Activated CD4-positive, alpha-beta memory T cell treated with anti-CD3 and anti-CD28 coated beads, Interleukin-2, amount 10 ng/mL, durations not matched to agents 7 days and 5 days (primary cell): ENCODE measurements at places on chromosomes 2 and 18. TPM values are rescaled to one million over a fixed set of nuclear protein-coding genes. Genes with fewer than 3 reads are reported as not detected.

DNA sequence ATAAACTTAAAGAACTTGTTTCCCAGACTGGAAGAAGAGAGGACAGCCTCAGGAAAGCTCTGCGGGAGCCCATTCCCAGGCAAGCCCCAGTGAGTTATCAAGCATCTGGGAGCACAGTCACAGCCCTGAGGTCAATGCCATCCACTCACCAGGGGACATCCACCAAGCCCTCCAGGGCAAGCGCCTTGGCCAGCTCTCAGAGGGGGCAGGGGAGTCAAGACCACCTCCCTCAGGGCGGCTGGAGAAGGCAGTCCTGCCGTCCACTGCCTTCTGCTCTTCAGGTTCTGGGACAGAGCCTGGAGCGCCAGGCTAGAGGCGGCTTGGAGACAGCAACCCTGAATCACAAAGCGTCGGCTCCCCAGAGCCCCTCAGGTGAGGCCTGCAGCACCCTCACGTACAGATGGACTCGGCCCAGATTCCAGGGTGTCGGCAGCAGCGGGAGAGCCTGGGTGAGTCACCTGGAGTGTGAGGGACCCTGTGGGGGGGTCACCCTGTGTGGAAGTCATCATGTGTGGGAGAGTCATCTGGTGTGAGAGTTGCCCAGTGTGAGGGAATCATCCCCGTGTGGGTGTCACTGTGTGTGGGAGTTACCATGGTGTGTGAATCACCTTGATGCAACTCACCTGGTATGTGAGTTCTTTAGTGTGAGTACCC, 100.9 kb upstream of the TEX51 start:
- no peak overlapping the region for H3K4me3 ChIP-seq
- H3K36me3 ChIP-seq: no peaks in the 10 kb centered on the region
- H3K27ac ChIP-seq: no peak overlapping the region
- no peaks in the 10 kb centered on the region for H3K4me1 ChIP-seq
- no peak for DNase-seq

GRCh38 chr2:59249441-59250306, 1008.5 kb upstream of the FANCL start:
- H3K27ac ChIP-seq: no peak overlapping the region
- DNase-seq: no peak
- H3K27me3 ChIP-seq: no peaks in the 10 kb centered on the region
- H3K4me1 ChIP-seq: no peaks in the 10 kb centered on the region
- H3K36me3 ChIP-seq: no peaks in the 10 kb centered on the region

GRCh38 chr2:195498176-195498575, 158.8 kb upstream of the SLC39A10 start:
- peaks cover 23% of the 10 kb centered on the region for H3K36me3 ChIP-seq
- peak; percentile 55 for DNase-seq
- peaks cover 25% of the 10 kb centered on the region for H3K4me1 ChIP-seq
- H3K27me3 ChIP-seq: no peaks in the 10 kb centered on the region
- no peak overlapping the region for H3K27ac ChIP-seq

DNA sequence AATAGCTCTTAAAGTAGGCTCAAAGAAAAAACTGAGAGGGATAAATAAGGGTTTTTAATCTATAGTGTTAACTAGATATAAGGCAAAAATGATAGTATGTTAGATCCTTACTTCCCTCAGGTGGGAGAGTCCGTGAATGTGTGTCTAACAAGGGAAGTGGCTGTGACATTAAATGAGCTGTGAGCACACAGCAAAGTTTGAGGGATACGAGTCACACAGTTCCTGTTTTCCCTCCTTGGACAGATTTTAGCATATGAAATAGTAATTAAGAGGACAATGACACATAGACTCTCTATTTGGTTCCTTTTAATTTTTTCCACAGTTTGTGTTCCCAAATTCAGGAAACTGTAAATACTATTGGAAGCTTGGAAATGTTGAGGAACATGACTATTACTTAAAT, 148.4 kb upstream of the CAVIN2 start:
- H3K4me1 ChIP-seq: no peaks in the 10 kb centered on the region
- H3K4me3 ChIP-seq: no peak overlapping the region
- H3K36me3 ChIP-seq: no peaks in the 10 kb centered on the region
- peaks cover 14% of the 10 kb centered on the region for H3K27me3 ChIP-seq
- DNase-seq: no peak

- DNase-seq: no peak
- H3K4me3 ChIP-seq: no peak overlapping the region
- no peaks in the 10 kb centered on the region for H3K27me3 ChIP-seq
- peaks cover 48% of the 10 kb centered on the region for H3K4me1 ChIP-seq
Observed at GRCh38 chr2:74576863-74577229, 22.3 kb downstream of the DOK1 start.

GRCh38 chr2:86038291-86039081, 67.2 kb downstream of the POLR1A start:
- peaks cover 80% of the 10 kb centered on the region for H3K4me1 ChIP-seq
- DNase-seq: peak; percentile 87
- H3K36me3 ChIP-seq: peaks cover 45% of the 10 kb centered on the region
- H3K4me3 ChIP-seq: peak overlapping the region; percentile 54
- H3K27ac ChIP-seq: peak overlapping the region; percentile 99
- H3K27me3 ChIP-seq: no peaks in the 10 kb centered on the region

- H3K4me1 ChIP-seq: peaks cover 85% of the 10 kb centered on the region
- H3K36me3 ChIP-seq: peaks cover 26% of the 10 kb centered on the region
- H3K4me3 ChIP-seq: peak overlapping the region; percentile 73
- H3K27me3 ChIP-seq: no peaks in the 10 kb centered on the region
- no peak for DNase-seq
- peak overlapping the region; percentile 99 for H3K27ac ChIP-seq
Observed at GRCh38 chr18:2961821-2962220, 51.1 kb downstream of the LPIN2 start.

DNA sequence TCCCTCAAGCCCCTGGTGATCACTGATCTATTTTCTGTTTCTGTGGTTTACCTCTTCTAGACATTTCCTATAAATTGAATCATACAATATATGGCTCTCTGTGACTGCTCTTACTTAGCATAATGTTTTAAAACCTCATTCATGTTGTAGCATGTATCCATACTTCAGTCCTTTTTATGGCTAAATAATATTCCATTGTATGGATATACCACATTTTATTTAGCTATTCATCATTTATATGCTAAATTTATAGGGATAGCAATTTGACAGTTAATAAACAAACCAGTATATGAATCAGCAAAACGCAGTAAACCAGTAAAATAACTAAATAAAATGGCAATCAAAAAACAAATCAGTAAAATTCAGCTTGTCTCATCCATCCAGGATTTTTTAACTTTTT, 286.1 kb upstream of the HNRNPA3 start:
- peaks cover 2% of the 10 kb centered on the region for H3K27me3 ChIP-seq
- no peak overlapping the region for H3K4me3 ChIP-seq
- H3K4me1 ChIP-seq: peaks cover 8% of the 10 kb centered on the region
- peaks cover 6% of the 10 kb centered on the region for H3K36me3 ChIP-seq
- H3K27ac ChIP-seq: no peak overlapping the region

DNA sequence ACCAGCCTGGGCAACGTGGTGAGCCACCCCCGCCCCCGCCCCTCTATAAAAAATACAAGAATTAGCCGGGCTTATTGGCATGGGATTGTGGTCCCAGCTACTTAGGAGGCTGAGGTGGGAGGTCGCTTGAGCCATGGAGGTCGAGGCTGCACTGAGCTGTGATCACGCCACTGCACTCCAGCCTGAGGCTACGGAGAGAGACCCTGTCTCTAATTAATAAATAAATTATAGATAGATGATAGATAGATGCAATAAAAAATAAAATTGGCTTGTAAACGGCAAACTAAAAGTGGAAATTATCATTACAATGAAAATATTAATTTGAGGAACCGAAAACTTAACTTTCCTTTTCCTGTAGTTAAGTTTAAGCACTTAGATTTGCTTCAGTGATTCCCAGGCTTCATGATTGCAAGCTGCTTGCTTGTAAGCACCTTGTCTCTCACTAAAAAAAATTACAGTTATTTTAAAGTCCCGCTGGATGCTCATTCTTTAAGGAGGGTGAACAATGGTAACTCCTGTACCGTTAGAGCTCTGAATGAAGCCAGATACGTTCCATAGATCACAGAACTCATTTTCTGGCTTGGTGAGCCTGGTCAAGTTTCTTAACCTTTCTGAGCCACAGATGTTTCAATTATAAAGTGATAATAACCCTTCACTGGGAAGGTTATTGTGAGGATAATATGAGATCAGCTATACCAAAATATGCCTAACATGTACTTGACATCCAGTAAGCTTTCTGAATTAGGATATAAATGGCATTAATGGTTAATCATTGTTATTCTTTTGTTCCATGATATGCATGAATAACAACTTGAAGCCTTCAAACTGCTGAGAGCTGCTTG, 9.3 kb upstream of the NARS1 start:
- peaks cover 12% of the 10 kb centered on the region for H3K36me3 ChIP-seq
- H3K27ac ChIP-seq: peak overlapping the region; percentile 88
- peaks cover 17% of the 10 kb centered on the region for H3K4me1 ChIP-seq
- DNase-seq: no peak
- H3K27me3 ChIP-seq: no peaks in the 10 kb centered on the region
- peak overlapping the region; percentile 98 for H3K4me3 ChIP-seq

GRCh38 chr2:134736167-134736880, 17.5 kb upstream of the TMEM163 start:
- H3K4me3 ChIP-seq: no peak overlapping the region
- no peaks in the 10 kb centered on the region for H3K4me1 ChIP-seq
- H3K27me3 ChIP-seq: peaks cover 17% of the 10 kb centered on the region
- H3K36me3 ChIP-seq: no peaks in the 10 kb centered on the region

- no peak for DNase-seq
- H3K27ac ChIP-seq: no peak overlapping the region
- H3K4me1 ChIP-seq: no peaks in the 10 kb centered on the region
Observed at GRCh38 chr2:150234787-150235446, 252.6 kb downstream of the RND3 start.

- H3K27me3 ChIP-seq: peaks cover 41% of the 10 kb centered on the region
- no peak overlapping the region for H3K27ac ChIP-seq
- no peak for DNase-seq
- H3K4me3 ChIP-seq: no peak overlapping the region
- no peaks in the 10 kb centered on the region for H3K36me3 ChIP-seq
- no peaks in the 10 kb centered on the region for H3K4me1 ChIP-seq
Observed at GRCh38 chr2:38155015-38155414, 79.1 kb upstream of the CYP1B1 start.

DNA sequence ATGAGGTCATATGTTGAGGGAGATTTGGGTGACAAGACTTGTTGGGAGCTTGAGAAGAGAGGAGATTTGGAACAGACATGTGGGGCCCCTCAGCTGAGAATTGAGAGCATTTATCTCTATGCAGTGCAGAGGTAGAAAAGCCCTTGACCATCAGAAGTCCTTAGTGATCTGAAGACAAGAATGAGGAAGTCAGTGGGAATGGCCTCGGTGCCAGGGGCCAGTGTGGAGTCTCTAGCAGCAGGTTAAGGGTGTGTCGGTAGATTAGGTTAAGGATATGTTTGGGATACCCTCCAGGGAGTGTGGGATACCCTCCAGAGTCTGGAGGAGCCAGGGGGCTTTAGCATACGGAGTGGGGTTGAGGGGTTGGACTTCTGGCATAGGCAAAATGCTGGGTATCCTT, 41.6 kb downstream of the FBXO48 start:
- H3K27me3 ChIP-seq: peaks cover 3% of the 10 kb centered on the region
- H3K4me3 ChIP-seq: no peak overlapping the region
- peaks cover 3% of the 10 kb centered on the region for H3K36me3 ChIP-seq
- peaks cover 17% of the 10 kb centered on the region for H3K4me1 ChIP-seq

DNA sequence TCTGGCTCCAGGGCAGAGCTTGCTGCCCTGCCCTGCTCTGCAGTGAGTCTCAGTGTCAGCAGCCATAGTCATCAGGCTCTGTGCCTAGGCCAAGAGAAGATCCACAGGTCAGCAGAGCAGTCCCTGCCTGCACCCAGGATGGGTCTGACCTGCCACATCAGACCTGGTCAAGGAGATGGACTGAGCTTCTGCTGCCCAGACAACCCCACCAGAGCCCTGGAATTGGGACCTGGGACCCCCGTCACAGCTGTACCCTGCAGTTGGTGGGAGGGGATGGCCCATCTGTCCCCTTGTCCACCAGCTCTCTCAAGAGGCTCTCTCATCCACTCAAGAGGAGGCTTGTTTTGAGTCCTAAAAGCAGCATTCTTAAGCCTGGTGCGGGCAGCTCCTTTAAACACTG, 142.6 kb downstream of the TFCP2L1 start:
- no peak overlapping the region for H3K27ac ChIP-seq
- H3K27me3 ChIP-seq: peaks cover 2% of the 10 kb centered on the region
- no peak overlapping the region for H3K4me3 ChIP-seq
- no peak for DNase-seq
- no peaks in the 10 kb centered on the region for H3K36me3 ChIP-seq

DNA sequence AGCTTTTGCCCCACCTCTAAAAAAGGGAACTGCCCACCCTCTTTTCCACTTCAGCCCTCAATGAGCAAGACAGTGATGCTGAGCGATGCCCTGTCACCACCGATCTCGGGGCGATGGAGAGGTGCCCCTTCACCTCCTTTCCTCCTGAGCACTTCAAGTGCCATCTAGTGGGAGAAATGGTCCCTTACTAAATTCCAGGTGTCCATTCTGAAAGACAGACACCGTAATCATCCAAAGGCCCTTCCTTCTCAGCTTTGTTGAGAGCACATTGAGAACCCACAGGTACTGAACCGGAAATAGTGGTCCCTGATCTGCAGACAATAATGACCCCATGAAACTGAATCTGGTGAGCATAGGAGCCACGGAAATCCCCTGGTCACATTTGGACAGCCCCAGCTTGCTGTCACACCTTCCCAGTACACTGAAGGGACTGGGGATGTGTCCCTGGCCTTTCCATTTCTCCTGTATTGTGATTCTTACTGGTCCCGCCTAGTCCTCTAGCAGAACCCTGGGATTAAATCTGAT, 38.5 kb downstream of the KCTD18 start:
- peaks cover 41% of the 10 kb centered on the region for H3K4me1 ChIP-seq
- peaks cover 76% of the 10 kb centered on the region for H3K36me3 ChIP-seq

DNA sequence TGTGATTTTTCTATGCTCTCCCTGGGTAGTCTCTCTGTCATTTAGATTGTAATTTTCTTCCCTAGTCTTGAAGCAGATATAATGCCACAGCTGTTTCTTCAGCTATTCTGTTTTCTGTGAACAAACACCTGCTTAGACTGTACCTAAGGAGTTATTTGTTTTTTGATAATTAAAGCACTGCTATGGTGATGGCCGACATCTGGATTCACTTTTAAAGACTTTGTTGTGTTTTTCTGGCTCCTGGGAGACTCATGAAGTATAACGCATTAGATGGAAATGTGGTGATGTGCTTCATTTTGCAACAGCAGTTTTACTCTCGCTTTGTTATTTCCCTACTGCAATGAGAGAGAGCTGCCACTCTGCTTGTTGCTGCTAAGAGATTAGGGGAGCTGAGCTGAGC, 15.7 kb upstream of the C2orf69 start:
- H3K4me3 ChIP-seq: no peak overlapping the region
- no peaks in the 10 kb centered on the region for H3K36me3 ChIP-seq
- DNase-seq: no peak
- peaks cover 12% of the 10 kb centered on the region for H3K27me3 ChIP-seq
- no peak overlapping the region for H3K27ac ChIP-seq
- H3K4me1 ChIP-seq: no peaks in the 10 kb centered on the region

- no peak overlapping the region for H3K4me3 ChIP-seq
- DNase-seq: no peak
- no peak overlapping the region for H3K27ac ChIP-seq
- H3K27me3 ChIP-seq: peaks cover 27% of the 10 kb centered on the region
Observed at GRCh38 chr2:162197069-162197825, 45.2 kb upstream of the GCG start.

Gene HTR2B
- total RNA-seq: 0.10 TPM

Gene NEURL3
- 0.78 TPM for total RNA-seq

Gene MARCHF4
- not detected for total RNA-seq

Gene SPP2
- not detected for total RNA-seq

Gene DES
- total RNA-seq: not detected

Gene AGAP1
- total RNA-seq: 1.1 TPM

Gene GLI2
- 0.43 TPM for total RNA-seq

Gene CIAO1
- total RNA-seq: 67.4 TPM
